ENCODE measurements at places on chromosomes 7 and 10.

GRCh38 chr7:22823142-22823497 is 471 bp upstream of the TOMM7 start:
- no peak for DNase-seq

GRCh38 chr10:80751940-80752339 is 214.2 kb downstream of the SH2D4B start:
- no peak for DNase-seq

DNA sequence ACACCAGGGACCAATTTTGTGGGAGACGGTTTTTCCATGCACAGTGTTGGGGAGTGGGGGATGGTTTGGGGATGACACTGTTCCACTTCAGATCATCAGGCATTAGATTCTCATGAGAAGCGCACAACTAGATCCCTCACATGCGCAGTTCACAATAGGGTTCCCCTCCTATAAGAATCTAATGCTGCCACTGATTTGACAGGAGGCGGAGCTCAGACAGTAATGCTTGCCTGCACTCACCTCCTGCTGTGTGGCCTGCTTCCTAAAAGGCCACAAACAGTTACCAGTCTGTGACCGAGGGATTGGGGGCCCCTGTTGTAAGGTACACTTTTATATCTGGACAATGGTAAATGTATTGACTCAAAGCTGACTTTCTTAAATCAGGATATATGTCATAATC is 45.6 kb upstream of the TRIL start:
- no peak for DNase-seq

DNA sequence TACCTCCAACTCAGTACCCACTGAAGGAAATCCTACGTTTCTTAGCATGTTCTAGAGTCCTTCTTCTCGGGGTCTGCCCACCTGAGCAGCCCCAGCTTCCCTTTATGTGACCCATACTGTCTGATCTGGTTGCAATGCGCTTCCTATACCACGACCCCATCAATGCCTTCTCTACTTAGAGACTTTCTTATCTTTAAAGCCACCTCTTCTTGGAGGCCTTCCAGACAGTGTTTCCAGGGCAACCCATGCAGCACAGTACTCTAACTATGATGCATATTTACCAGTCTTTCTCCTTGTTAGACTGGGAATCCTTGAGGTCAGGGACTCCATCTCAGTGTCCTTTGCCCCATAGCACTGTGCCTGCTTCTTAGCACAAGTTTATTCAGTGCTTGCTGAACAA is 54.5 kb upstream of the SLF2 start:
- no peak for DNase-seq

- no peak for DNase-seq
Observed at GRCh38 chr7:94190599-94191061, 186.5 kb upstream of the BET1 start.

DNA sequence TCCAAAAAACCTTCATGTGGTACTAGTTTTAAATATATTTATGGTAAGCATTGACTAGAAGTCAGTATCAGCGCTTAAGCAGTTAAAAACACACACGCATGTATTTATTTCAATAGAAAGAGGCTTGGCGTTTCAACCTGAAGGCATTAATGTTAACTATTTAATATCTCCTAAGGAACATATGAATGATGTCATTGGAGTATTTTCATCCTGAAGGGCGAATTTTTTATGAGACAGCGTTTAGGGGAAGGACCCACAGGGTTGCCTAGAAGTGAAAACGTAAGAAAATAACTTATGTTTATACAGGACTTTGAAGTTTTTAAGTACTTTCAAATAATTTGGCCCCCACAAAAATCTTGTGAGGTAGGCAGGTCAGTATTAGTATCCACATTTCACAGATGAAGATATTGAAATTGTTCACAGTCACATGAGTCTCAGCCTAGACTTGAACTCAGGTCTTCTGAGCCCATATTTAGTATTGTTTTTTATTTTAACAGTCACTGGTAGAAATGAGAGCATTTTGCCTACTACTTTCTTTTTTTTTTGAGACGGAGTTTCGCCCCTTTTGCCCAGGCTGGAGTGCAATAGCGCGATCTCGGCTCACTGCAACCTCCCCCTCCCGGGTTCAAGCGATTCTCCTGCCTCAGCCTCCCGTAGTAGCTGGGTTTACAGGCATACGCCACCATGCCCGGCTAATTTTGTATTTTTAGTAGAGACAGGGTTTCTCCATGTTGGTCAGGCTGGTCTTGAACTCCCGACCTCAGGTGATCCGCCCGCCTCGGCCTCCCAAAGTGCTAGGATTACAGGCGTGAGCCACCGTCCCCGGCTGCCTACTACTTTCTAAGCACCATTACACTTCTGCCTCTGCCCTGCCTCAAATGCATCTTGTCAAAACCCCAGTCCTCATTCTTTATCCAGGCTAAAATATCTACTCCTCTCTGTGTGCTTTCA is 1.8 kb downstream of the SLK start:
- DNase-seq: no peak

GRCh38 chr10:74207691-74208480 is 56.9 kb downstream of the ADK start:
- no peak for DNase-seq

Measured in SK-MEL-5 (cell line).